ENCODE measurements at places on chromosomes 16 and 17.
A peak's percentile ranks its signal among the peaks of the same experiment; 100 is the strongest.

DNA sequence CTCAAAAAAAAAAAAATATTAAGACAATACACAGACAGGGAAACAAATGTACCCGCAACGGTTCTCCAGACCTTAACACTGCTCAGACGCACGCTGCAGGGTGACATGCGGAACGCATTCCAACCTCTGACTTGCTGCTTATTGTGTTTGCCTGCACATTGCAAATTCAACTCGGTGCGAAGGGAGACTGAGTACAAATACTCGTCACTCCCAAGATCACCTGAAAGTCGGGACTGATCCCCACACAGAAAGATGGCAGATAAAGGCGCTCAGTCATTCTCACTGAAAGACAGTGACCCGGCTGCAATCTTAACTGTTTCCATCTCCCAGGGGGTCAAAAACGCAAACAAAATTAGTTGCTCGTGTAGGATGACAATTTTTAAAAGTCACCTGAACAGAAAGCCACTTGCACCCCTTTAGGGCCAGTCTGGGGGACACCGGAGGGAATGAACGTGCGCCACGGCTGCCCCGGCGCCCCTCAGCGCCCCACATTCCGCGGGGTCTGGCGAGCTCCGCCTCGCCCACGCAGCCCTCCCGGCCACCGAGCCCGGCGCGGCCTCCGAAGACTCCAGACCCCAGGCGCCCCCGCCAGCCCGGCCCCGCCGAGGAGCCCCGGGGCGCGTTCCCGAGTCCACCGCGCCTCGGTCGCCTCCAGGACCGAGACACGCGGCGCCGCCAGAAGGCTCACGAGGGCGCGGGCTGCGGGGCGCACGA lies 589 bp downstream of the CLCN7 start:
- no peak for DNase-seq

GRCh38 chr17:71437166-71437565 lies 683.7 kb upstream of the SOX9 start:
- no peak for DNase-seq

DNA sequence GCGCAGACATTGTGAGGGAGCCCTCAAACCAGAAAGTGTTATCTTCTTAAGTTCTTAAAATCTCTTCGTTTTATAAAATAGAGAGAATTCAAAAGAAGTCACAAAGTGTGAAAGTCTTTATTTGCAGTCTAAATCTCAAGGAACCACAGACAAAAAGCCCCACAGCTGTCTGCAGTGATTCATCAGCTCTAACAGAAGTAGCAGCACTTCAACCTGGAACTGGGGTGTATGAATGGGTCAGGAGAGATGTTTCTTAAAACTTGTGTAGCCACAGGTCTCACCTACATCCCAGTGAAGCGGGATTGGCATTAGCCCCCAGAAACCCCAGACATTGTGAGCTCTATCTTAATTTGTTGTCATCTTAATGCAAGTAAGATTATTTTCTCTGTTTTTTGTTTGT lies 61.1 kb downstream of the CDYL2 start:
- DNase-seq, result peak; percentile 34

- no peak for DNase-seq
These were observed 58.2 kb downstream of the FTO start for GRCh38 chr16:53761962-53762703.

GRCh38 chr17:1492249-1493206 lies at the start of gene MYO1C:
Gene MYO1C (minus strand): TSS chr17:1492686. CDS start chr17:1492487, 199 bp downstream.
- no peak for DNase-seq
